ENCODE measurements at places on chromosomes 2 and 18.

DNA sequence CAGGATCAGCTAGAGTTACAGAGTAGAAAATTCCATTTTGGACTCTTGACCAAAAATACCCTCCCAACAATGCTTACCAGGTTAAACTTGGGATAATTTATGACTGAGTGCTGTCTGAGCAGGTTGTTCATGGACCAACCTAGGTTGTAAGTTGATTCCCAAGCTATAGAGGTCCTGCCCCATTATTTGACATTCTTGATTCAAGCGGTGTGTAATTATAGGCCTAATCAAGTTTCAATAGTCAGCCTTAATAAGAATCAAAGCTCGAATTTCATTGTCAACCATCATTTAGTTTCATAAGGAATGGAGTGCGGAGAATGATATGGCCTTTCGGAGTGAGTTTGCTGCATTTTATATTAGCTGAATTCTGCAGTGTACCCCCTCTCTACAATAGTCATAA, 152.8 kb upstream of the FIGN start:
- no peak for DNase-seq

GRCh38 chr2:240789501-240790369, 30.3 kb downstream of the KIF1A start:
- DNase-seq, result peak; percentile 86

DNA sequence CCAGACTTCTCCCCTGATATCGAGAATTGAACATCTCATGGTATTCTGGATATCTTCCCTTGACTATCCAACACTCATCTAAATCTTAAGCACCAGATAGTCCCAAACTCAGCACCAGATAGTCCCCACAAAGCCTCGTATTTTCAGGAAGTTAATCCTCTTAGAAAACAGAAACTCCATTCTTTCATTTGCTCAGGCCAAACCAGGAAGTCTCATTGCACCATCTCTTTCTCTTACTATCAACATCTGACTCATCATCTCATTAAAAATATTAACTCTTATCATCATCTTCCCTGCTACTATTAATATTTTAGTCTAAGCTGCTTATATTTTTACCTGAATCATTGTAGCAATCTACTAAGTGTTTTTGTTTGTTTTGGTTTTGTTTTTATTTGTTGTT, 286.4 kb downstream of the GALNT13 start:
- no peak for DNase-seq

DNA sequence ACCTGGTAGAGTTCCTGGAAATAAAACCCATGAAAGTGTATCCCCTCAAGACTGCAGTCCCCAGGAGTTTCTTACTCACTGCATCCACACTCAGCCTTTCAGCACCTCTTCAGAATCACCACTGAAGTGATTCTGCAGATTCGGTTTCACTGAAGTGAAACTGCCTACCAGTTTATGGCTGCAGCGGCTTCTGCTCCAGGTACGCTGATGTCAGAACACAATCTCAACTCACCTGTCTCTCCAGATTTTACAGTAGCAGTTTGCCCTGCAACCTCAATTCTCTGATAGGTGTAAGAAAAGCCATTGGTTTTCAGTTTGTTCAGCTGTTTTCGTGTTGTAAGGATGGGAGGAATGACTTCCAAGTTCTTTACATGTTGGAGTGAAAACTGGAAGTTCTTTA, 124.8 kb downstream of the TSN start:
- DNase-seq, result no peak

- no peak for DNase-seq
These were observed 18.7 kb downstream of the INSIG2 start for GRCh38 chr2:118106926-118107325.

- peak; percentile 54 for DNase-seq
These were observed 39.6 kb downstream of the HS1BP3 start for GRCh38 chr2:20611077-20611843.

GRCh38 chr2:168536925-168537466, 80.9 kb downstream of the CERS6 start:
- DNase-seq, result no peak

- no peak for DNase-seq
These were observed 2.0 kb downstream of the CSRNP3 start for GRCh38 chr2:165471349-165471950.

DNA sequence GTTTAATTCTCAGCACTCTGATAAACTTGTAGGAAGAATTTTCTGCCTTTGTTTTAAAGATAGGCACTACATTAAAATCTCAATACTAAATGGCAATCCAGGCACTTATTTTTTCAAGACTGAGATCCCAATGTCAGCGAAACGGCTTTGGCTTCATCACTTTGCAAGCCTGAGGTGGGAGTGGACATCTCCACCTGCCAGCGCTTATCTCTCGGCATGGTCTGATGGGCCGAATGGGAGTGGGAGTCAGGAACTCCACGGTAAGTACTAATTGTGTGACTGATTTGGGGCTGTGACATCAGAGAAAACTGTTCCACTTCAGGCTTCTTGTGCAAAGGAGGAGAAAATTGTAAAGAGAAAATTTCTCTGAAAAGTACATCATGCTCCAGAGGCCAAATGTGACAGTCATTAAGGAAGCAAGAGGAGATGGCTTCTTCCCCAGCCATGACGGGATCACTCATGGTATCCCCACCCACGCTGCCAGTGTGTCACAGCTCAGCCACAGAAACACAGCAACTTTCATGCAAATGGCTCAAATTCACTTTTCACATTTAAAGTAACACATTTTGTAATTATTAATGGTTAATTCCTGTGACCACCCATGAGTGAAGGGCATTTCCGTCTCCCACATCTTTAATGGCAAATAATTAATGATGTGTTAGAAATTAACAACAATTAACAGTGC, 385.5 kb upstream of the HNRNPA3 start:
- DNase-seq, result no peak

GRCh38 chr2:140701726-140702125, 1429.1 kb downstream of the LRP1B start:
- no peak for DNase-seq
